HFFc6 (cell line): ENCODE measurements at places on chromosomes 1 and 21. TPM values are rescaled to one million over a fixed set of nuclear protein-coding genes. Genes with fewer than 3 reads are reported as not detected.

DNA sequence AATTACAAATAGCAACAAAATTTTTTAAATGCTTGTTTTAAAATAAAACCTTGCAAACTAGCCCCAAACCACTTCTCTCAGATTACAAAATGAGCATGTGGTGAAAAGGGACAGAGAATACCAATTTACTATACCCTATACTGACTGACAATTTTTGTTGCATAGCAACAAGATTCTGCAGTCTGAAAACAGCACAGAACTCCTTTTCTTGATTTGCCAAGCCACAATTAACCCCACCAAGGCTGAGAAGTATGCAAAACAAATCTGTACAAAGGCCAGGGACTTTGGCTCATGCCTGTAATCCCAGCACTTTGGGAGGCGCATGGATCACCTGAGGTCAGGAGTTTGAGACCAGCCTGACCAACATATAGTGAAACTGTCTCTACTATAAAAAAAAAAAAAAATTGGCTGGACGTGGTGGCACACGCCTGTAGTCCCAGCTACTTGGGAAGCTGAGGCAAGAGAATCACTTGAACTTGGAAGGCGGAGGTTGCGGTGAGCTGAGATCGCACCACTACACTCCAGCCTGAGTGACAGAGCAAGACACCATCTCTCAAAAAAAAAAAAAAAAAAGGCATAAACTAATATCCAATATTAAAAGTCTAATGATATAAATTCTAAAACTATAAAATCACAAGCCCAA is 21.8 kb downstream of the ENAH start:
- no peak for DNase-seq

- DNase-seq, result no peak
These were observed 15.8 kb upstream of the RIPPLY3 start for GRCh38 chr21:36990508-36991205.

DNA sequence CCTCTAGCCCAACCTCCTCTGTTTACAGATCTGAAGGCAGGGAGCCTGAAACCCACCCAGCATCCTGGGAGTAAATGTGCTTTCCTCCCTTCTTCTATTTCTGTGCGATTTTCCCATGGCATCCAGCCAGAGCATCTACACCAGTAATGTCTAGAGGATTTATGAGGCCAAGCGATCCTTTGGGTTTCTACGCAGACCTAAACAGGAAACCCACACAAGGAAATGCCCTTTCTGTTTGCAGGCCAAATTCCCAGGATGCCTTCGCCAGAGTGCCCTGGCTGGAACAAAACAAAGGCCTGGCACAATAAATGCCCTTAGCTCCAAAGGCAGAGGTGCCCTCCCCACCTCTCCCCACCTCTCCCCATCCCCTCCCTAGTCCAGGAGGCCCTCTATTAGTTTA is 110.5 kb upstream of the CDC42BPA start:
- peak; percentile 63 for DNase-seq

GRCh38 chr1:184974837-184975115 is 468 bp upstream of the NIBAN1 start:
- DNase-seq, result no peak

DNA sequence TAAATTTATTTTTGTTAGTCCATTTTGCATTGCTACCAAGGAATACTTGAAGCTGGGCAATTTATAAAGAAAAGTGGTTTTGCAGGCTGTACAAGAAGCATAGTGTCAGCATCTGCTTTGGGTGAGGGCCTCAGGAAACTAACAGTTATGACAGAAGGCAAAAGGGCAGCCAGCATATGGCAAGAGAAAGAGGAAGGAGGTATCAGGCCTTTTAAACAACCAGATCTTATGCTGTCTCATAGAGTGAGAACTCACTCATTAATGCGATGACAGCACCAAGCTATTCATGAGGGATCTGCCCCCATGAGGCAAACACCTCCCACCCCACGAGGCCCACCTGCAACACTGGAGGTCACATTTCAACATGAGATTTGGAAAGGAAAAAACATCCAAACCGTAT is 898.4 kb downstream of the KCNT2 start:
- DNase-seq, result no peak

GRCh38 chr1:7281821-7282220 is 489.3 kb upstream of the VAMP3 start:
- DNase-seq, result peak; percentile 86

GRCh38 chr1:35887508-35887907 is 4.5 kb downstream of the AGO1 start:
- DNase-seq, result no peak

DNA sequence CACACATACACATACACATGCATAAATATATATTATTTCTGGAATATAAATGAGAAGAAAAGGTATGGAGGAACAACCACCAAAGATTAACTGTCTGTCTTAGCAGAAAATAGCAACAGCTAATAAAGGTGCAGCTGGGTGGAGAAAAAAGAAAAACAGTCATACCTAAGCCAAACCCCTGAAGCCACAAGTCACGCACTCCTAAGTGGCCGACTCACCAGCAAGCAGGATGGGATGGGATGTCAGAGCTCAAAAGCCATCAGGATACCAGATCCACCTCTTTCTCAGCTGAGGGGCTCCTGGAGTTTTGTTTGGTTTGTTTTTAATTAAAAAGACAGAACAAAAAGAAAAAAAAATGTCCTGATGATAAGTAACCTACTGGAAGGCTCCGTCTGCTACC is 64.7 kb upstream of the HIVEP3 start:
- DNase-seq, result no peak

Gene COL11A1
- 152 to 358 TPM (median 261 TPM) in 3 replicates for total RNA-seq

Gene SPAG17
- total RNA-seq, result not detected in 3 replicates

Gene KCNK2
- total RNA-seq, result 61.2 to 93.1 TPM (median 68.9 TPM) in 3 replicates
